Caki2 (cell line): ENCODE measurements at places on chromosomes 13 and 19. TPM values are rescaled to one million over a fixed set of nuclear protein-coding genes. Genes with fewer than 3 reads are reported as not detected.

The CGB8 gene
- total RNA-seq = 1.7 TPM in 1 of 2 replicates, not detected in the other

DNA sequence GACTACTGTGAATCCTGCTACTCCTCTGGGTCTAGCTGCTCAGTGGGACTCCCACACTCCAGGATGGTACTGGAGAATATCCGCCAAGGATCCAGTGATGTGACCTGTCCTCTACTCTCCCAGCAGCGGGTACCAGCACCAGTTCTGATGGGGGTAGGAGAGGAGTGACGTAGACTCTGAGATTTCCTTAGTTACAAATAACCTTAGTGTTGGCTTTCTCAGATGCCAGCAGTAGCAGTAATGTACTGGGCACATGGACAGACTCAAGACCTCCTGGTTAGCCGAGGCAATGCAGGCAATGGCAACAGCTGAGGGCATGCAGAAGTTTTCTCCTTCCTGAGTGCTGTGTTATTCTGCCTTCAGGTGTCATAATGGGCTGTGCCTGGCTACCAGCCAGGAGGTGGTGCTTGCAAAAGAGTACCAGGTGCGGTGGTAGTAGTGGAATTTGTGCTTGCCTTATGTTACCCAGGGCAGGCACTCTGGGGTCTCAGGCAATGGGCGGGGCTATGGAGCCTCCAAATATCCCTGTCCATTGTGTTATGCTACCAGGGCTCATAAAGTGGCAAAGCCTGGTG, 105.3 kb upstream of the KLF5 start:
- no peak for DNase-seq

The CABP5 gene
- not detected in 2 replicates for total RNA-seq

The APOC4 gene
- total RNA-seq = not detected in 2 replicates

- no peak for DNase-seq
Measured at GRCh38 chr13:74258961-74259360, 124.8 kb upstream of the KLF12 start.

DNA sequence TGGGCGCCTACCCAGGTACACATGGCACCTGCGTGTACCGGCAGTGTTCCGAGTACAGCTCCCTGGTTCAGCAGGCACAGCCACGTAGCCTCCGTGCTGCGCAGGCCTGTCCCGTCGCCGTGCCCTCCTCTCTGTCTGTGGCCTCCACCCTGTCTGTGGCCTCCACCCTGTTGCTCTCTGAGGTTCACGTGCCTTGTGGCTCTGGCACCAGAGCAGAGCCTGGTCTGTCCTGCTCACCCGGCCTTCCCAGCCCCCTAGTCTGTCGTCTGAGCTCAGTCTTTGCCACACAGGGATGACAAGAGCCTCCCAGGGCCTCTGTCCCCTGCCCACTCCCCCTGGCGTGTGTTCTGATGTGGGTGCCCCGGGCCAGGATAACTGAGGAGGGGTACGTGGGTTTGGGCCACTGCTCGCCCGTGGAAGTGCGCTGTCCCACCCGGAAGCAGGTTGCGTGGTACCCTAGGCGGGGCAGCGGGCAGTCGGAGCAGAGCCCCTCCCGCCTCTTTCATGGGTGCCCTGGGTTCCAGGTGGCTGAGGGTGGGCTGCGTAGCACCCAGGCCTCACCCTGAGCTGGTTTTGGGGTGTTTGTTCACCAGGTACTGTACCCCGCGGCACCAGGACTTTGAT, 71.7 kb downstream of the KDM4B start:
- no peak for DNase-seq

The ACP4 gene
- not detected in 2 replicates for total RNA-seq

GRCh38 chr13:33640832-33641231, 177.1 kb upstream of the RFC3 start:
- DNase-seq = no peak
